ENCODE measurements at places on chromosomes 1 and 21.
A peak's percentile ranks its signal among the peaks of the same experiment; 100 is the strongest.

GRCh38 chr1:215797859-215798258, 230.8 kb downstream of the KCTD3 start:
- no peak for DNase-seq
- H3K27ac ChIP-seq = no peak overlapping the region
- H3K4me3 ChIP-seq = no peak overlapping the region
- no peaks in the 10 kb centered on the region for H3K27me3 ChIP-seq

GRCh38 chr1:200332716-200333115, 77.1 kb downstream of the ZNF281 start:
- H3K4me3 ChIP-seq = no peak overlapping the region
- no peak overlapping the region for H3K27ac ChIP-seq
- peaks cover 33% of the 10 kb centered on the region for H3K4me1 ChIP-seq
- H3K27me3 ChIP-seq = peaks cover 14% of the 10 kb centered on the region
- no peaks in the 10 kb centered on the region for H3K36me3 ChIP-seq
- no peak for DNase-seq

DNA sequence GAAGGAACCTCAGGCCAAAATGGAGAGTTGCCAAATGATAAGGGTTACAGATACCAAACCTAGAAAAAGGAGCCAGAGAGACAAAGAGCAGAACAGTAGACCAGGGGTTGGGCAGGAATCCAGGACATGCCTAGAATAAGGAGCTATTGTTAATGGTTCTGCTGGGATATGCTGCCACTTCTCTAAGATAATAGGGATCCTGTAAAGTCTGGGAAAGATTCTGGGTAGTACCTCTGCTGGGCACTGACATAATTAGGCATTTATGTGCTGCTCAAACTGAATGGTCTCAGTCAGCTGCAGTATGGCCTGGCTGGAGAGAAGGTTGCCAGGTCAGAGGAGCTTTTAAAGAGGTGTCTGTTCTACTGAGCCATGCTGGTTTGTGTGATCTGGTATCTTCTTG, 19.9 kb upstream of the NRIP1 start:
- no peak for DNase-seq
- no peaks in the 10 kb centered on the region for H3K27me3 ChIP-seq
- H3K27ac ChIP-seq = no peak overlapping the region
- H3K4me3 ChIP-seq = no peak overlapping the region
- no peaks in the 10 kb centered on the region for H3K4me1 ChIP-seq

DNA sequence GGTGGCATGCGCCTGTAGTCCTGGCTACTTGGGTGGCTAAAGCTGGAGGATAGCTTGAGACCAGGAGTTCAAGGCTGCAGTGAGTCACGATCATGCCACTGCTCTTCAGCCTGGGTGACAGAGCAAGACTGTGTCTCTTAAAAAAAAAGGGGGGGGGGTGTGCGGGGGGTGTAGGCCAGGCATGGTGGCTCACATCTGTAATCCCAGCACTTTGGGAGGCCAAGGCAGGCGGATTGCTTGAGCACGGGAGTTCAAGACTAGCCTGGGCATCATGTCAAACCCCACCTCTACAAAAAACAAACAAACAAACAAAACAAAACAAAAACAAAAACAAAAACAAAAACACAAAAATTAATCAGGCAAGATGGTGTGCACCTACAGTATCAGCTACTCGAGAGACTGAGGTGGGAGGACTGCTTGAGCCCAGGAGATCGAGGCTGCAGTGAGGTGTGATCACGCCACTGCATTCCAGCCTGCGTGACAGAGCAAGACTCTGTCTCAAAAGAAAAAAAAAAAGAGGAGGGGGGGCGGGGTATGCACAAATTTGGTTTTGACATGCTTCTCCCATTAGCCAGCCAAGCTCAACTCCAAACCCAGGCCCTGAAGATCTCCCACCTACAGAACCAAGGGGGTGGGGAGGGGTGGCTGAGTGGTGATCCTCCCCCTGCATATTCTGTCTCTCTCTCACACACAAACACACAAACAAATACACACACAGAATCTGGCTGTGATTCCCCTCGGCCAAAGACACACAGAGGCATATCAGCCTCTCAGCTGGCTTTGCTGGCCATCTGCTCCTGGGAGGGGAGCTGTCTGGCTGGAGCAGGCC, 3.1 kb downstream of the PTAFR start:
- H3K4me1 ChIP-seq = peaks cover 5% of the 10 kb centered on the region
- DNase-seq = no peak
- H3K36me3 ChIP-seq = no peaks in the 10 kb centered on the region
- peaks cover 4% of the 10 kb centered on the region for H3K27me3 ChIP-seq
- H3K4me3 ChIP-seq = no peak overlapping the region

GRCh38 chr1:61260171-61260570, 177.8 kb downstream of the NFIA start:
- H3K4me3 ChIP-seq = no peak overlapping the region
- DNase-seq = no peak
- H3K27me3 ChIP-seq = no peaks in the 10 kb centered on the region
- no peak overlapping the region for H3K27ac ChIP-seq

DNA sequence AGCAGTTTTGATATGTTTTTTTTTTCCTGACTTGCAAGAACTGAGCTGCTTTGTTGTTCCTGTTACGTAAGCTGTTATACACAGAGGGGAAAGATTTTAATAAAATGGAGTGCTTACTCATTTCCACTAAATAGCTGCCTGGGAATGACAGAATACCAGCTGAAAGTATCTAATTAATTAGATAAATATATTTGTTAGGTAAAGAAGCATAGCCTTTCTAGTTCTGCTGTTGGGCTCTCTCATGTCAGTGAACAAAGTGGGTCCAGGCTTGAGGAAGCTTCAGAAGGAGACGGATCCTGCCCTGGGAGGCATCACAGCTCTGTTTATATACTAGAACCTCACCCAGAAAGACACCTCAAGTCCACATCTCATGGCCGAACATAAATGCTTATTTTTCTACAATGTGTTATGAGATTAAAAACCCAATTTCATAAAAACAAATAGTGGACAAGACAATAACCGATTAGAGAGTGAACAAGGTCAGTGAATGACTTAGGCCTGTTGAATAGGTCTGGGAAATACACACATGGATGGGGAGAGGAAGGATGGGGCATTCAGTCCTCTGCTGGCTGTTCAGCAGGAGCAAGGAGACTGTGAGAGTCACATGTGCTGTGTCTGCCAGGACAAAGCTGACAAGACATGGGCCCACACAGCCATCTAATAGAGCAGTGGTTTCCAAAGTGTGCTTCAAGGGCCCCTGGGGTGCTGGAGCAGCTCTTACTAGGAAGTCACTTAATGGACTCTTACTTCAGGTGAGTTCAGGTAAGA, 20.6 kb downstream of the TRAF5 start:
- H3K36me3 ChIP-seq = peaks cover 9% of the 10 kb centered on the region
- no peak for DNase-seq
- peaks cover 14% of the 10 kb centered on the region for H3K4me1 ChIP-seq
- no peaks in the 10 kb centered on the region for H3K27me3 ChIP-seq

GRCh38 chr1:232599178-232600041, 30.5 kb downstream of the SIPA1L2 start:
- peak overlapping the region; percentile 30 for H3K27ac ChIP-seq
- H3K27me3 ChIP-seq = no peaks in the 10 kb centered on the region
- peaks cover 13% of the 10 kb centered on the region for H3K36me3 ChIP-seq
- DNase-seq = no peak

GRCh38 chr1:35835398-35835797, 27.6 kb downstream of the AGO4 start:
- H3K27ac ChIP-seq = peak overlapping the region; percentile 29
- H3K4me3 ChIP-seq = no peak overlapping the region
- H3K27me3 ChIP-seq = no peaks in the 10 kb centered on the region
- H3K4me1 ChIP-seq = peaks cover 4% of the 10 kb centered on the region
- no peak for DNase-seq

GRCh38 chr1:59522925-59523505, 226.1 kb downstream of the FGGY start:
- peak overlapping the region; percentile 5 for H3K27ac ChIP-seq
- H3K27me3 ChIP-seq = no peaks in the 10 kb centered on the region

DNA sequence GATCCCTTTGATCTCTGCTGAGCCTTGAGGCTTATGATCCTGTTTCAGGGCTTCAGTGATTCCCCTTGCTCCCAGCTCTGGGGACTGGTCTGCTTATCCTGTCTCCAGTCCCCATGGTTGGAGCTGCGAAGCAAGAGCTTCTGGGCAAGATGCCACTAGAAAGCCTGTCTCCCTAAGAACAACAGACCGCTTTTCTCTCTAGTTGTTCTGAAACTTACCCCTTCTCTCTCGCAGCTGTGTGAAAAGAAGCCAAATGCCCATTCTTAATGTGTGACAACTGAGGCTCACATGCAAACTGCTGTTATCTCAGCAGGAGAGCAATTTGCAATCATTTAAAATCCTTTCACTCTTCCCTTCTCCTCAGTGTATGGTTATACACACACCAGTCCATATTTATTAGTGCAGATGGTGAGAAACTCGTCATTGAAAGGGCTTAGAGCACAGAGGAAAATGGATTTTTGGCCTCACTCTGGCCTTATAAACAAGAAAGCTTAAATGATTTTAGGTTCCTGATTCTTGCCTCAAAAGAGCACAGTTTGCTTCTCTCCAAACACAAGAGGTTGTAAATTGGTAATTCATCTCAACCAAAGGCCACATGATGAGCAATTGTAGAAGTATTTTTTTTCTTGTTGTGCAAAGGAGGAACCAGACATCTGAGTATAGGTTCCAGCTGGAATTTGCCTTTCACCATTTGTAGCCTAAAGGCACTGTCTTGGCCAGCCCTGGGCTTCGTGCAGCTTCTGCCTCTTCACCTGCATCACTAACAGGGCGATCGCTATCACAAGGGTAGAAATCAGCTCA, 179.2 kb upstream of the LMO4 start:
- H3K27ac ChIP-seq = no peak overlapping the region
- H3K4me1 ChIP-seq = peaks cover 32% of the 10 kb centered on the region
- no peaks in the 10 kb centered on the region for H3K36me3 ChIP-seq
- DNase-seq = no peak

GRCh38 chr1:42189931-42190853, 25.6 kb upstream of the GUCA2A start:
- H3K27ac ChIP-seq = no peak overlapping the region
- no peaks in the 10 kb centered on the region for H3K4me1 ChIP-seq
- no peak for DNase-seq
- no peaks in the 10 kb centered on the region for H3K27me3 ChIP-seq
- no peak overlapping the region for H3K4me3 ChIP-seq
- peaks cover 43% of the 10 kb centered on the region for H3K36me3 ChIP-seq

DNA sequence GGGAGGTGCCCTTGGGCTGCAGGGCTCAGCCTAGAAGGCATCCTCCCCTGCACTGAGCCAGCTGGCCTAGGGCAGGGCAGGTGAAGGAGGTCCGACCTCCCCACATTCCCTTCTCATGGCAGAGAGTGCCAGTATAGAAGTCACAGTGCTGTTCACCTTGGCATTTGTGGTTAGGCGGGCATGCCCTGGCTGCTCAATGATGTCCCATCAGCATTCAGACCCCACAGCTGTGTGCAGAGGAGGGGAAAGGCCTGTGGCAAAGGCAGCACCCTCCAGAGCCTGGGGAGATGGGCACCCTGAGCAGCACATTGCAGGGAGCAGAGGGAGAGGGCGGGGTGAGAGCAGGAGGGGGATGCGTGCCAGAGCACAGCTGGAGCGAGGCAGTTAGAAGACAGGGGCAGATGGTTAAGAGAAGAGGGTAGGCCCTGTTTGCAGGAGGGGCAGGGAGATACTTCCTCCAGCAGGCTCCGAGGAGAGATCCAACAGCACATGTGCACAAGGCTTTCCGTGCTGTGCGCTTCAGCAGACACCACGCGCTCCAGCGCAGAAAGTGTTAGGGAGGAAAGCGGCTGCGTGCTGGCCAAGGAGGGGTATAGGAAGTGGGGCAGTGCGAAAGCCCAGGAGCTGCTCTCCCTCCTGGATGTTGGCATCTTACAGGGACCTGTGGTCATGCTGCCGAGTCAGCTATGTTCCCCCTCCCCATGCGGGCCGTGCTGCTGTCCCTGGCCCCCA, 43.7 kb upstream of the COL6A1 start:
- no peaks in the 10 kb centered on the region for H3K4me1 ChIP-seq
- peaks cover 16% of the 10 kb centered on the region for H3K27me3 ChIP-seq
- no peak overlapping the region for H3K4me3 ChIP-seq
- no peaks in the 10 kb centered on the region for H3K36me3 ChIP-seq
- no peak for DNase-seq
- H3K27ac ChIP-seq = no peak overlapping the region

DNA sequence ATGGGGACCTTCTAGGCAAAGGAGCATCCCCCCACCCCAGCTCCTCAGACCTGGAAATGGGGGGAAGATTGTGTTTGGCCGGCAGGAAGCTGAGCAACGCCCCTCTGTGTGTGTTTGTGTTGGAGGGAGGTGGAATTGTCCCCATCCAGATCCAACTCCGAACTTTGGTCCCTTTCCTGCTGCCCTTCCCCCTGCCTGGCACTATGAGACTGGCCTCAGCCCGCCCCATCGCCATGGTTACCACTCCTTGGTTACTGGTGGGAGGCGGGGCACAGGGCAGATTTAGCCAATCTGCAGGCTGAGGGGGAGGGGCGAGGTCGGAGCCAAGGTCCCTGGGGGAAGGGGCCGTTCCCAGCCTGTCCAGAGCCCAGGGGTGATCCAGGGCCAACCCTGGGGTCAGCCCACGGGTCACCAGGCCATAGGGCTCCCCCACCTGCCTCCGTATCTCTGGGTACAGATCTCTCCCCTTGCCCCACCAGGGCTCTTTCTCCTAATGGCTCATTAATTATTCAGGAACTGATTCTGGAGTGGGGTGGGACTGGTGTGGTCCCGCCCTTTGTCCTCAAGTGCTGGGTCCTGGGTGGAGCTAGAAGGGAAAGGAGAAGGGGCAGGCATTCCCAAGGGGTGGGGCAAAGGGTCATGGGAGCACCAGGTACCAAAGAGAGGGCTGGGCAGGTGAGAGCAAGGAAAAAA, 15.2 kb downstream of the PTPRF start:
- peaks cover 62% of the 10 kb centered on the region for H3K4me1 ChIP-seq
- peak; percentile 84 for DNase-seq
- H3K4me3 ChIP-seq = peak overlapping the region; percentile 66
- peaks cover 4% of the 10 kb centered on the region for H3K27me3 ChIP-seq

GRCh38 chr1:2559509-2560298, 3.5 kb downstream of the TNFRSF14 start:
- H3K4me1 ChIP-seq = peaks cover 5% of the 10 kb centered on the region
- no peak overlapping the region for H3K27ac ChIP-seq
- no peaks in the 10 kb centered on the region for H3K36me3 ChIP-seq
- DNase-seq = no peak

DNA sequence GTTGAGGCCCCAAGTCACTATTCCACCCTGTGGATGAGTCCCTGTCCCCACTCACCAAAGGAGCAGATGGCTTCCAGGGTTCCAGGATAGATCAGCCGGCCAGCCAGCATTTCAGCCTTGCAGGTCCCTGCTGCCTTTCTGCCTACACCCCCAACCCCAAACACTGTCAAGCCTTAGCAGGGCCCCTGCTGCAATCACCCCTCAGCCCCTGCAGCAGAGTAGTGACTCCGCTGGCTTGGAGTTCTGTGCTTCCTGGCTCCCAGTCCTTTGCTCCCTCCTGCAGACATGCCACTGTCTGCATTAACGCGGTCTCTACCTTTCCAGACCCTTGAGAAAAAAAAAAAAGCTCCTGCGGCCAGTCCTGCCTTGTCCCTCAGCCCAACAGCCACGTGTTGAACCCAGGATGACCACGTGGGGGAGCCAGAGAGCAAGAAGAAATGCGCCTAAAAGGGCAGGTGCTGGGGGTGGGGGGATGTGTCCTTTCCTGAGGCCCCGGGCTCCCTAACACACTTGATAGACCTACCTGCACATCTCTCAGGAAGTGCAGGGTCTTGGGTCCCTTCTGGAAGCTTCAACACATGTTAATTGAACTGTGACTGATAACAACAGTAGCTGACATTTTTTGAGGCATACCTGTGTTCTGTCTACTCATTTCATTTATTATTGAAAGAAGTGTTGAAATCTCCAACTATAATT, 37.4 kb downstream of the RASSF5 start:
- H3K4me1 ChIP-seq = no peaks in the 10 kb centered on the region
- no peak overlapping the region for H3K4me3 ChIP-seq
- peaks cover 5% of the 10 kb centered on the region for H3K27me3 ChIP-seq
- H3K27ac ChIP-seq = no peak overlapping the region

GRCh38 chr1:47223921-47224675, 7.9 kb downstream of the TAL1 start:
- H3K4me3 ChIP-seq = no peak overlapping the region
- H3K27ac ChIP-seq = no peak overlapping the region
